Breast epithelium (tissue), 4 donors: ENCODE measurements at places on chromosomes 16 and 17.

DNA sequence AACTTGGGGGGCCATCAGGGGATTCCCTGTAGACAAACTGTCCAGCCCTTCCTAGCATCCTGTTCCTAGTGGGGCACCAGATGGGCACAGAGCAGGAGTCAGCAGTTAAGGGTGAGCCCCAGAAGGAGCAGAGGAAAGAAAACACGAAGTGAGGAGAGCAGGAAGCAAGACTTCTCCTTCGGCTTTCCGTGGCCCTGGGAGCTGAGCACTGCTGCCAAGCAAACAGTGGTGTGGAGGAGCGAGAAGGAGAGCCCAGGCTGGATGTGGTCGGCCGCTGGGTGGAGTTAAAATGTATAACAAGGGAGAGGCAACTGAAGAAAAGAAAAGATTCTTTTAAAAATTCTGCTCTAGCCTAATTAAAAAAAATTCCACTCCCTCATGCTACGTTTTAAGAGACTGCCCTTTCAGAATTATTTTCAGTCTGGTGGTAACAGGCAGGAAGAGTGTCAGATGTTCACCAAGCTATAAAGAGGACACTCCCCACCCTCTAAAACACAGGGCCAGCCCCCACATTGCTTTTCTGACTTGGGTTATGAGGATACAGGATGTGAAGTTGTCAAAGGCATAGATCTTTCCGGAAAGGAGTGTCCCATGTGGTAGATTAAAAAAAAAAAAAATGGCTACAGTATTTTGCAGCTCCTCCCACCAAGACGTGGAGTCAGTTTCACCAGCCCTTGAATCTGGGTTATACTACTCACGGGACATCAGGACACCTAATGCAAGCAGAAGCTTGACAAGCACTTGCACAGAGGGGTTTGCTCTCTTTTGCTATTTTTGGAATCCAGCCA lies 74.9 kb upstream of the ZFHX3 start:
- no peak for DNase-seq

- no peak for DNase-seq
Measured at GRCh38 chr16:30478766-30479478, 6.4 kb downstream of the ITGAL start.

- DNase-seq, result no peak
Measured at GRCh38 chr17:49106321-49107210, 26.0 kb upstream of the B4GALNT2 start.

GRCh38 chr16:14489460-14489859 lies 140.6 kb downstream of the PARN start:
- DNase-seq, result no peak

- DNase-seq, result no peak
Measured at GRCh38 chr16:65249768-65250167, 127.9 kb upstream of the CDH11 start.
